CD4-positive, CD25-positive, alpha-beta regulatory T cell (primary cell): ENCODE measurements at places on chromosomes 16 and 17. TPM values are rescaled to one million over a fixed set of nuclear protein-coding genes. Genes with fewer than 3 reads are reported as not detected.

FOXN1 gene
- not detected for total RNA-seq

CDH15 gene
- 0.17 TPM for total RNA-seq

TOX3 gene
- not detected for total RNA-seq

KRTAP1-5 gene
- total RNA-seq: not detected

LGALS3BP gene
- total RNA-seq: 25.0 TPM

PLK1 gene
- total RNA-seq: 1.6 TPM
